Epithelial cell of esophagus (primary cell): ENCODE measurements at places on chromosomes 3 and 15.

GRCh38 chr3:53657651-53658050 is 163.2 kb downstream of the CACNA1D start:
- DNase-seq, result no peak

DNA sequence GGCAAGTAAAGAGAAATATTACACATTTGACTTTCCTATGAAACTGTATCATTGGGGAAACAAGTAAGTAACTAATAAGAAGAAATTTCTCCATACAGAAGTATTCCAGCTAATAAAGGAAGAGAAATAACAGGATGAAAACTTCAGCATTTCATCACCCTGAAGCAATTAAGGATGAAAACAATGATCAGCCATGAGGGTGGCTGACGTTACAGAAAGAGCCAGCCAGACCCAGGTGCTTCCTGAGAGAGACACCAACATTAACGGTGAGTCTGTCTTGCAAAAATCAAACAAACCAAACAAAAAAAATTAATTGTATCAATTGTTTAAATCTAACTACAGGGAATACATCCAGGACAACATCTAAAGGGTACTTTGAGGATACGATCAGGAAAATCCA is 190.0 kb downstream of the ARRDC4 start:
- DNase-seq, result peak; percentile 24

GRCh38 chr3:106125321-106125720 is 256.5 kb upstream of the CBLB start:
- DNase-seq, result no peak

DNA sequence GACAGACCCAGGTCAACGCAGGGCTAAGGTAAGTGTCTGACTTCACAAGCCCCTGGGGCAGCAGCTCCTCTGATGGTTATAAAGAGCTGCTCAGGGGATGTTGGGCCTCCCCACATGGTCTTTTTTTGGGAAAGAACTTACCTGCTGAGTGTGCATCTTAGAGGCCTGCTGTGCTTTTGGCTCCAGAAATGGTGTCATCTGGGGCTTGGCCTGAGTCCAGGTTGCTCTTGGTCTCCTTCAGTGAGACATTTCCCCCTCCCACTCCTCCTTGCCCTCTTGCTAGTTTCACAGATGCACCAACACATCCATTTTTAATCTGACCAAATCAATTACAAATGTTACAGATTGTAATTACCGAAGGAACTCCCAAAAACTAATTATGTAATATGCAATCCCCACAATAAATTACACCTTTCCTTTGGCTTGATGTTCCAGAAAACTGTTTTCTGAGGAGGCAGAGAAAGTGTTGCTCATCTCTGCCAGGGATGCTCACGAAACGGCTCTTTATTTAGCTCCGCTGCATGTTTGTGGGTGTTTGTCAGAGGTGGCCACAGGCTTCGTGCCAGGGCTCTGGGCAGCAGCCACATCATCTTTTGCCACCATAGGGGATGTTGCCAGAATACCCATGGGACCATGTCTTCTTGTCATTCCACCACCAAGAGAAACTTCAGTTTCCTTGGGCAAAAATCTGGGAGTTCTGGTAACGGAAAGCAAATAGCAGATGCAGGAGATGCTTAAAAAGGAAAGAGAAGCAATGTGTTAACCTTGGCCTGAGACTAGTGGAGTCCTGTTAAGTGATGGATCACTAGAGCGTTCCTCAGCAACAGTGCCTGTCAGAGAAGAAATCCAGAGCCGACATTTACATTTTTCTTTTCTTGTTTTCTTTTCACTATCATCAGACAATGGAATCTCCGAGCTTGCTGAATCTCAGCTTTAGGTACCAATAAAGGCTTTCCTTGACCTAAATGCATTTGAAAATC is 799.9 kb downstream of the AGBL1 start:
- no peak for DNase-seq

GRCh38 chr3:134029734-134030378 is at the start of gene SLCO2A1:
Gene SLCO2A1, minus strand, starts transcription at chr3:134029925. Its CDS starts 123 bp downstream, at chr3:134029802.
- DNase-seq, result peak; percentile 40

DNA sequence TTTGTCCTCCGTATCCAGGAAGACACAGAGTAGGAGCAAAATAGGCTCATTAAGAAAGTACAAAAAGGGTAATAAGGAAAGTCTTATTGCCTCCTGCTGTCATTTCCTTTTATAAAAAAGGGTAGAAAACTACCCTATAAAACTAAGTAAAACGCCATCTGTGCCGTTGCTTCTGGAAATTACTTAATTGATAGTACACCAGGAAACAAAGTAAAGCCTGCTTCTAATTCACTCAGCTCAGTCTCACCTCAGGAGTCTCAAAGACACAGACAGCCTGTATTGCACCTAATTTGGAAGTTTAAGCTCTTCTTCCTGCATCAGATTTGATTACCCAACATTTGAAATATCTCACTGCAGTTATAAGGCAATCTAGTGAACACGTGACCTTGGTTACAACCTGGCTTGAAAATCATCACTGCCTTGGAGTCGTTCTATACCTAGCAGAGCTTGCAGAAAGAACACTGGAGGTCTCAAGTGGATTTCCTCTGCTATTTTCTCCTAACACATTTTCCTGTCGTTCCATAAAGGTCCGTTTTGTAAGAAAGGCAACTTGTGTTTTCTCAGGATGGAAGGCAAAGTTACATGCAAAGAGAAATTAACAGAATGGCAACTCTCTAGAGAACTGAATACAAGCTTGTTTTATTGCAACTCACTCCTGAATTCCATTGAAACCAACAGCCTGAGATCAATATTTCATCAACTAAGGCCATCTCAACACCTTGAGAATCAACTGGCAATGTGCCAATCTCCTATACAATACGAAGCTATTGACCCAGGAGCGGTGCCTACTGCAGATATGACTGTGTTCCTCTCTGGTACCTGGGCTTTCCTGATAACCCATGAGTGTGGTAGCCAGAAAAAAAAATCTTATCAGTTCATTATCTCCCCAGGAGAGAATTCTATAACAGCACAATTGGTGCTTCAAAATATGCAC is 203.3 kb upstream of the LMCD1 start:
- DNase-seq, result peak; percentile 6

GRCh38 chr15:44319385-44319784 is 30.9 kb downstream of the GOLM2 start:
- DNase-seq, result no peak

- DNase-seq, result peak; percentile 96
Observed at GRCh38 chr3:71111784-71112440, 471.6 kb downstream of the FOXP1 start.

DNA sequence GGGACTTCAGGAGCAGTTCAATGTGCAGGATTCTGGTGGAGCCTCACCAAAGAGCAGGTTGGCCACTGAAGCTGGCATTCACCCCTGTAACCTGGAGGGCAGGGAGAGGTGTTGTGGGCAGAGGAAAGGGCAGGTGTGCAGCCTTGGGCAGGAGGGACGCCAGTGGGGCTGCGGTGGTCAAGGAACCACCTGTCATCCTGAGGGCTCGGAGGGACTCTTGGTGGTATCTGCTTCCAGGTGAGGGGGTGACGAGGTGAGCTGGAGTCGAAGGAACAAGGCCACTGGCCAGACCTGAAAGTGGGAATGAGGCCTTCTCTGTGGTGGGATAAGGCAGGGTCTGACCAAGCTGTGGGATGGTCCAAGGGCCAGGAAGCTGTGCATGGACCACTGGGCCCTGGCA is 269.5 kb downstream of the PLCL2 start:
- DNase-seq, result no peak

GRCh38 chr3:158801696-158802408 is at the start of gene MFSD1:
Gene MFSD1, plus strand, starts transcription at chr3:158802054. Its CDS starts 99 bp downstream, at chr3:158802153.
- peak; percentile 93 for DNase-seq

DNA sequence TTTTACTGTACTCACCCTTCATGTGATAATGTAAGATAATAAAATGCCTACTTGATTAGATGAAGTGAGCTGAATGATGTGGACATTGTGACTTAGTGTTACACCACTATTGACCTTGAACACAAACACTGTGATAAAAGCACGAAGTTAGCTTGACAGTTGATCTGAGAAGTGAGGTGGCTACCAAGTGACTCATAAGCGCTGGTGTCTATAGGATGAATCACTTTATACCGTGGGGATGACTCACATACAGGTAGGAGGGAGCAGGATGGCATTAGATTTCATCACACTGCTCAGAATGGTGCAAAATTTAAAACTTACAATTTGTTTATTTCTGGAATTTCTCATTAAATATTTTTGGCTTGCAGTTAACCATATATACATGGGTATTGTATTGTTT is 174.7 kb upstream of the CNTN3 start:
- DNase-seq, result peak; percentile 83

DNA sequence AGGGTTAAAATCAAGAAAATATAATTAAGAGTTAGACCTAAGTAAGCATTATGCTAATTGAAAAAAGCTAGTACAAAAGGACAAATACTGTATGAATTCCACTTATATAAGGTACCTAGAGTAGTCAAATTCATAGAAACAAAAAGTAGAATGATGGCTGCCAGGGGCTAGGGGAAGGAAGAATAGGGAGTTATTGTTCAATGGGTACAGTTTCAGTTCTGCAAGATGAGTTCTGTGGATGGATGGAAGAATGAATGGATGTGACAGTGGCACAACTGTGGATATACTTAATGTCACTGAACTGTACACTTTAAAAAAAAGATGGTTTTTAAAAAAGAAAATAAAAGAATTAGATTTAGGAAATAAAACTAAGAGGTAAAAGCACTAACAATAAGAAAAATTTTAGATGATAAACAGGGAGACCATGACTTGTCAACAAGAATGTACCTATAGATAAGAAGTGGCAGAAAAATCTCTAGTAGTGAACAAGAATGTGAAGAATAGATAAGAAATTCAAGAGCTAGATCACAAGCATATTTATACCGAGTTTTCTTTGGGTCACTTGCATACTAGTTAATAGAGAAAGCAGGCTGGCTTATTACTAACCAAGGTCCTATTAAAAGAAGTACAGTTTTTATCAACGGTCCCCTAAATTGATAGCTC is 5.5 kb downstream of the IFT80 start:
- no peak for DNase-seq

DNA sequence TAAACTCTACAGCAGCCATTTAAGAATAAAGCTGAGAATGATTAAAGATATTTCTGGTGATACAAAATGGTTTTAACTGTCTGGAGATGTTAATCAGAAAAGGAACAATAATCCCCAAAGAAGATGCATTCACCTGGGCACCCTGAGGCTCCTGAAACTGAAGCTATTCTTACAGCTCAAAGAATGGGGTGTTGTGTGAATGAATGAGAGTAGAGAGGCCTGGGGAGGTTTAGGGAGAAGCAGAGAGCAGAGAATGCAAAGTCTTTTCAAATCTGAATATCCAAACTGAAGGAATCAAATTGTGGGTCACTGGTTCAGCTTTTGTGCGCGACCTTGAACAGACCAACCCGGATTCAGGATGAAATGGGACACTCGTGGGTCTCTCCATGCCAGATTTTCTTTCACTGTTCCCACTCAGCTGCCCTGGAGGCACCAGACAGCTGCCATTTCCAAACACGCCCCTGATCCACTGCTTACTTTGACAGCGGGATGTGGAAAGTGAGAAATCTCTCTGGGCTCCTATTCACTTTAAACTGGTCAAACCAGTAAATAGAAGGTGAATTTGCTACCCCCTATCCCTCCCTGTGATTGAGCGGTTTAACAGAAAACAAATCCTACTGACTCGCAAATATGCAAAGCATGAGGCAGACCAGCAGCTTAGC is 485.5 kb upstream of the THBS1 start:
- peak; percentile 46 for DNase-seq

GRCh38 chr15:31049682-31050615 is 51.6 kb downstream of the TRPM1 start:
- no peak for DNase-seq

DNA sequence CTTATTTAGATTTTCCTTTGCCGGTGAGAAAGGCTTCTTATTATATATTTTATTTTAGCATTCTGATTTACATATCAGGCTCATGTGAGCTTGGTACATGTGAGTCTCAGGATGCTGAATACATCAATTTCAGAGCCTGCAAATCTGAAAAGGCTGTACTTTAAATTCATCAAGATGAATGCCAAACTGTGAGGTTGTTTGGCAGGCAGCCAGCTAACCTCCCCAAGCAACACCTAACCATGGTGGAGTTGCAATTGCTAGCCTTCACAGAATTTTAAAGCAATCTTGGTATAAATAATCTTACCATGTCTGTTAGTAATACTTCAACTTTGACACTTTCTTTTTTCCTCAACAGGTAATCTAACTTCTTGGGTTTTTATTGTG is 252.5 kb downstream of the CDIN1 start:
- peak; percentile 54 for DNase-seq

GRCh38 chr3:143396790-143397189 is 277.2 kb downstream of the CHST2 start:
- DNase-seq, result no peak
